ENCODE measurements at places on chromosomes 3 and 15.

DNA sequence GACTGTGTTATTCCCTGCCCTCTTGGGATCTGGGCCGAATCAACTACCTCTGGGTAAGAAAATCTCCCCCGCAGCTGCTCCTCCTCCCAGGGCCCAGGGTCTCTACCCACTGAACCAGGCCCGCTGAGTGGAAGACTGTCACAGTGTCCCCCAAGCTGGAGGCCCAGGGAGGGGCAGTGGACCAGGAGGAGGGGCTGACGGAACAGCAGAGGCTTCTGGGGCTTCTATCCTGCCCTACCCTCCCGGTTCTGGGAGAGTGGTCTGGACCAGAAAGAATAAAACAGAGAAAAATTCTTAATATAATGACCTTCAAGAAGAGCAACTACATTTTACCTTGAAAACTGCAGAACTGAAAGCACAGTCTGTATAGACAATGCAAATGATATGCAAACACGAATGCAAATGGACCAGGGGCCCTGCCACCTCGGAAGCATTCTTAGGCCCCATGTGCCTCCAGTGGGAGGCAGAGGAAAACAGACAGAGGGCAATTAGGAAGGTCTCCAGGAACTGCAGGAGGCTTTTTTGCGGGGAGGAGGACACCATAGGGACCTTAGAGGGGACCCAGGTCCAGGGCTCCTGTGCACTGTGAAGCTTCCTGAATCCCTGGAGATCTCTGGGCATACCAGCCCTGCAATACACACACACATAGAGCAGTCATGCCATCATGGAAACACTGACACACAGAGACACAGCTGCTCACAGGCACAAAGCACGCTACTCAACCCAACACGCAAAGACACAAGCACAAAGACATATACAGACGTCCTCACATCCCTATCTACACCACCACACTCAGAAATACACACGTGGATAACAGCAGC lies 12.3 kb downstream of the MEGF11 start:
- DNase-seq, result no peak

DNA sequence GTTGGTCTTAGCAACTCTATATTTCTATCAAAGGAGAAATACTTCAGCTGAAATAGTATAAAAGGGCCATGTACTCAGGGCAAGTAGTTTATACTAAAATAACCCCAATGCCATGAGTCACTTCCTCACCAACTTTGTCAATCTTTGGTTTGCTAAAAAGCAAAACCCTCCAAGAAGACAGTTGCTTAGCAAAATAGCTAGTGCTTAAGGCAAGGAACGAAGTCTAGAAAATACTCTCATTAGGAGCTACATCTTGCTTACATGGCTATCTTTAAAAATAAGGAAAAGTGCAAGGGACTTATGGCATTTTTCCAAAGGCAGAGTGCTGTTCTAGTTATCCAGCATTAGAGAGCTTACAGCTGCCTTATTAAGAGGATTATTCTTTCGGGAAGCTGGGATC lies 28.4 kb downstream of the P3H2 start:
- DNase-seq, result no peak

- DNase-seq, result no peak
Measured at GRCh38 chr3:172076212-172076611, 36.8 kb downstream of the FNDC3B start.

DNA sequence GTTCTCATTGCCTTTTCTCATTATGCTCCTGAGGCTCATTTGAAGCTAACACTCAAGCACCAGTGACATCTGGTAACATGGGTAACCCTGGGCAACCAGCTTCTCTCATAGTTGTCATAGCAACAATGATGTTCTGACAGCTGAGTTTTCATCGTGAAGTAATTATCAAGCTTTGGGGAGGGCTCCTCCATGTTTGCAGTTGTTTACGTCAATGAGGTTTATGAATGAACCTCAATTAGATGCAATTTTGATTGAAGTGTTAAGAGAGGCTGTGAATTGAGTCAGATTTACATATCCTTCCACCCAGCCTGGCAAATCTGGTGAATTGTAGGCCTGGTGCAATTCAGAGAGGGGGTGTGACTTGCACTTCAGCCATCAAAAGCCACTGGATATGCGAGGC lies 119.3 kb upstream of the CHD2 start:
- no peak for DNase-seq

- DNase-seq, result no peak
Measured at GRCh38 chr3:4693620-4694019, 200.5 kb downstream of the ITPR1 start.

DNA sequence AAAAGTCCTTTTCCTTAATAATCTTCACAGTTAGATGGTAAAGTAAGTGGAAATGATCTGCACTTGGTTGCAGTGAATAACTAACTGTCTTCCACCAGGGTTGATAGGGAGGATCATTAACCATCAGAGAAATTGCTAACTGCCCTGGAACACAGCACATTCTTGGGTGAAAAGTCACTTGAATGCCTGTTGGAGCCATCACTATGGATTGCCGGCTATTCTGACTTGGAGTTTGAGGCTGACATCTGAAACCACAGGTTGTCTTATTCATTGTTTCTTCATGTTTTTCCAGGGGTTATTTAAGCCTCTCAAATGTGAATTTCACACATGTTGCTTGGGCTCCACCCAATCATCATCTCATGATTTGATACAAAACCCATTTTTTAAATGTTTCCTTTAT lies 901.4 kb downstream of the MCTP2 start:
- no peak for DNase-seq

DNA sequence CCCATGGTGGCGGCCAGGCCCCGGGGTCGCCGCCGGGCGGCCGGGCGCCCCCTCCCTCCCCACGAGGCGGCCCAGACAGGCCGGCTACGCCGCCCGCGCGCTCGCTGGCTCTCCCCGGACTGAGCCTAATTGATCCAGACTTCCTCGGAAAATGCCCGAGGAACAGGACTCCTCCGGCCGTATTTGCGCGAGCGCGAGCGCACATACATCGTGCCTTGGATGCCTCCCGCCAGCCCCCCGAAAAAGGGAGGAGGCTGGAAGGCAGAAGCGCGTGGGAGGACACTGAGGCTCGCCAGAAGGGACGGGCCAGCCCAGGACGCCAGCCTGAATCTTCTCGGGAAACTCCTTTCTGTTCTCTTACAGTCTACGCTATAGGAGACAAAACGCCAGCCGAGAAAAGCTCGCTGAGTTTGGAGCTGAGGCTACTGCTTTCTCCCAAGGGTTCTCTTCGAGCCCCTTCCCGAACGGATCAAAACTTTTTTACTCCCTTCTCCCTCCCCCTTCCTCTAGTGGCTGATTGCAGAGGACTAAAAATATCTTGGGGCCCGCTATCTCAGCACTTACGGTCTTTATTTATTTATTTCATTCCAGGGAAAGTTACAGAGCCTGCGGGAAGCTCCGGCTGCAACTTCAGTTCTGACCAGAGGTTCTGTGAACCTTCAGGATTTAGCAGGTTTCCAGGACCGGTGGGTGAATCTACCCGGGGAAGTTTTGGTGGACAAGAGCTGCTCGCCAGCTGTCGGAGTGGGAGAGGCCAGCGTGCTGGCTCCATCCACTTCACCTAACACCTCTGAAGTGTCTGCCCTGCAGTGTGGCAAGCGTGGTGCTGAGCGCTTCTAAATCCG lies at the start of gene PDZRN3:
TSS of gene PDZRN3 (minus strand) at position 121 of the 845 bp plus-strand sequence.
- no peak for DNase-seq

GRCh38 chr3:196967412-196968232 lies 1.0 kb downstream of the PIGZ start:
- no peak for DNase-seq

DNA sequence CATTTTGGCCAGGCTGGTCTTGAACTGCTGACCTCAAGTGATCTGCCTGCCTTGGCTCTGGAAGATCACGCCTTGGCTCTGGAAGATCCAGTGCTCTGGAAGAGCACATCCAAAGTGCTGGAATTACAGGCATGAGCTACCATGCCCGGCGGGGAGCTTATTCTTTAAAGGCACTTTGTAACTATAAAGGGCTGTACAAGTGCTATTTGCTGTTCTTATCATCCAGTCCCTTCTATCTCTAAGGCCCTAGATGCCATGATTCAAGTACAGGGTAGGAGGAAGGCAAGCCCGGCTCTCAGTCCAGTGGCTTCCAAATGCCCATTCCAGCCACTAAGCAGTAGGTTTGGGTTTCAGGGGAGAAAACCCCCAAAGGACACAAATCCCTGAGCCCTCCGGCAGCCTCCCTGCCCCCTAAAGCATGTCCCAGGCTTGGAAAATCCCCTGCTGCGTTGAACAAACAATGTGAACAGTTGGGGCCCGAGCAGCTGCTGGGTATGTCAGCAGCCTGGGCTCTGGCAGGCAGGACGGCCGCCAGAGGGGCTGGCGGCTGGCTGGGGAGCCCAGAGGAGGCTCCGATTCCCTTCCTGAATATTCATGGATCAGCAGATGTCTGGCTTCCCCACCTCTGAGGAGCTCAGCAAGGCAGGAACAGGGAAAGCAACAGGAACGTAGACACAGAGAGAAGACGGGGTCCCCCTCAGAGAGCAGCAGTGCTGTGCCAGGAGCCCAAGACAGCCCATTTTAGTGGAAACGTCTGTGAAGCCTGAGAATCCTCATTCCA lies 7.7 kb downstream of the IGDCC4 start:
- DNase-seq, result no peak

DNA sequence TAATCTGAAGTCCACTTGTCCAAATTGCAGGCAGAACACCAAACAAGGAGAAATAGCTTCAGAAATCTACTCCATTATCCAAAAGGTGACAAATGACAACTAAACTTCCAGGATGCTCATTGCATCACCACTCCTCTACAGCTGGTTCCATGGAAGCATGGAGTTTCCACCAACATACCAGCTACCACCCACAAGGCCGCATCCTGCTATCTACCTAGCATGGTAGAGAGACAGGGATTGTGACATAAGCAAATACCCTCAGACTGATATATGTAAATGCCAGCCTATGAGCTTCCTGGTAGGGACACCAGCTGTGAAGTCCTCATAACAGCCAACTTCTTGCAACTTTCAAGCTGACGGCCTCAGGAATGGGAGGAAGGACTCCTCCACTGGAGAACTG lies at the start of gene TRIM42:
TSS of gene TRIM42 (plus strand) at position 301 of the 400 bp plus-strand sequence. CDS start 166 bp downstream, outside the sequence.
- DNase-seq, result no peak

- no peak for DNase-seq
Measured at GRCh38 chr3:41267975-41268640, 68.8 kb downstream of the CTNNB1 start.

DNA sequence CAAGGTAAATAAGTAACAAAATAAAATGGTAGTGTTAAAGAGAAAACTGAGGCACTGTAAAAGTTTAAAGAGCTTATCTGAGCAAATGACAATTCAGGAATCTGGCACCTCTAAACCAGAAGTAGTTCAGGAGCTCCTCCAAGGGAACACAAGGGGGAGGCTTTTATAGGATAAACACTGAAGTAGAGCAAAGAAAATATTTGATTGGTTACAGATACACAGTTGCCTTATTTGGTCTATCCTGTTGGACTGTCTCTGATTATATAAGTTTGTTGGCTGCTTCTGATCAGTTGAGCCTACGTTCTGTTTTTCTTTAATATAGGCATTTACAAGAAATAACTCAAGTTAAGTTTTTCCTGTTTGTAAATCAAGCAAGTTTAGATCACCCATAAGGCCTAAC lies 146.9 kb downstream of the ERC2 start:
- no peak for DNase-seq

DNA sequence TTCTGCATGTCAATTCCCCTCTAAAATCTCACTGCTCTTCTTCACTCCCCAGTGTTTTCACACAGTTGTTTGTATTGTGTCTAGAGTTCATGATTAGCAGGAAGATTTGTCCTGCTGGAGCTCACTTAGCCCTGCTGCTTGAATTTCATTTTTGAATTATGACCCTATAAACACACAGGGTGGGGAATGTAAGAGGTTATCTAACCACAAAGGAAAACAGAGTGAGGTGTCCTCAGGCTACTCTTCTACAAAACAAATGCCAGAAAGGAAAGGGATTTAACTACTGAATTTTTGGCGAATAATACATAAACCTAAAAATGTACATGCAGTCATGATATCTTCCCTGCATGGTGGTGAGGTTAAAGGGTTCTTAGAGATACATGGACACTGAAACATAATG lies 215.1 kb upstream of the CNTN4 start:
- DNase-seq, result no peak

Measured in T-helper 2 cell treated with Interferon-gamma antibody and Interleukin-4, amounts not matched to agents 5 μg/mL and 100 μg/mL, for 36 hours (primary cell).